Stimulated activated CD4-positive, alpha-beta T cell treated with anti-CD3 and anti-CD28 coated beads, Interleukin-12 subunit alpha, Interleukin-12 subunit beta, amount 100 ng/mL, for 4 hours (primary cell): ENCODE measurements at places on chromosomes 12 and 14.

DNA sequence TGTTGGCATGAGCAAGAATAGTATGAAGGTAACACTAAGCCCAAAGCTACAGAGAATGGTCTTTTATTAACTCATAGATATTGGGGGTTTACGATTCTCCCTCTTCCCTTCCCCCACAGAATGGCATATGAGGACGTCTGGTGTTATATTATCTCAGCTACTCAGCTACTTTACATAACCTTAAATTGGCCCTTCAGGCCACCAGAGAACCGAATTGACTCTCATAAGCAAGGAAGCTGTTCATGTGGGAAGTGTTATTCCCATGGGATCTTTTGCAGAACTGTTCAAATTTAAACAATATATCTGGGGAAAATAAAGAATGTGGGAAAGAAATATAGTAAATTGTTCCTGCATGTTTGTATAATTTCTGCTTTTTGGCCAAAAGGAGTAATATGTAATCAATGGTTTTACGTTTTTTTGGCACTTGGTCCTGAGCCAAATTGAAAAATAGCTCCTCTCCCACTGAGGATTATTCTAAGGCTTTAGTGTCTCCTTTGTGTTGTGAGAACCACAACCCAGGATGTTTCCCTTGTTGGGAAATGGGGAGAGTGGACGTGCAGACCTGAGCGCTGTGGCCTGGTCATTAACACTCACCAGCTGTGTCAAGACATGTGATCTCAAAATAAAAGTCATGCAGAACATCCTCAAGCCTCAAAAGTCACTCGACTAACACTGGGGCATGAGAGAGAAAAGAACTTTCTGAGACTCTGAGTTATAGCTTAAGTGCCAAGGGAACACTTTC, 31.8 kb upstream of the CMAS start:
- DNase-seq = no peak

DNA sequence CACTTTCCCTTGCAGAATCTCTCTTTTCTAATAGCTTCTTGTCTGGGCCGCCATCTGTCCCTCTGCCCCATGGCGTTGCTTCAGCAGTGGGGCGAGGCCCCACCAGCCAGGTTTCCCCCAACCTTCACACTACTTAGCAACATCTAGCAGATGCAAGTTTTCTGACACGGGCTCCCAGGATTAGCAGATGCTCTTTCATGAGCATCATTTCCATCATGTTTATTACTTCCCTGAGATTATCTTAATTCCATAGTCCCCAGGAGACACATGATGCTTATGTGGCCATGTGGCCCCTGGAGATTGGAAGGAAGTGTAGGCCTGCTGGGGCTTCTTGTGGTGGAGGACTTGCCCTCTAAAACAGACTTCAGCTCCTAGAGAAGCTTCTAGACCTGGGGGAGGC, 102.0 kb upstream of the MYL2 start:
- DNase-seq = no peak

DNA sequence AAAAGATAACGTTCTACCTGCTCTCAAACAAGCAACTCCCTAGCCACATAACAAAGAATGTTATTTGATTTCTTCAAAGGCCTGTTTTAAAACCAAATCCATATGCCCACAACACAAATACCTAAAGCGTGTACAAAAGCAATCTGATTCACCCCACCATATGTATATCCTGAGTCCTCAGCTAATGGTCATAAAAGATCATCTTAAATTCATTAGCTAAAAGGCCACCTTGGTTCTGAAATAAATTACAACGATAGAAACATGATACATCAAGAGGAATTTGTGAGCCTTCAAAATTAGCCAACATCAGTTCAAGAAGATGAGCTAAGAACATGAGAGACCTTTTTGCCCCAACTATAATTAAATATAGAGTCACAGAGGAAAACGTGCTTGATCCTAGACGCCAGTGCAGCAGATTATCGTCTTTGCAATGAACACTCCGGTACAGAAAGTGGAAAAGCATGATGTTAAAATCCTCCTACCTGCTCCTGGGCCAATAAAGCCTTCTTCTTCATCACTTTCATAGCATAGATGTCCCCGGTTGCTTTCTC, 20.0 kb downstream of the CIT start:
- no peak for DNase-seq

DNA sequence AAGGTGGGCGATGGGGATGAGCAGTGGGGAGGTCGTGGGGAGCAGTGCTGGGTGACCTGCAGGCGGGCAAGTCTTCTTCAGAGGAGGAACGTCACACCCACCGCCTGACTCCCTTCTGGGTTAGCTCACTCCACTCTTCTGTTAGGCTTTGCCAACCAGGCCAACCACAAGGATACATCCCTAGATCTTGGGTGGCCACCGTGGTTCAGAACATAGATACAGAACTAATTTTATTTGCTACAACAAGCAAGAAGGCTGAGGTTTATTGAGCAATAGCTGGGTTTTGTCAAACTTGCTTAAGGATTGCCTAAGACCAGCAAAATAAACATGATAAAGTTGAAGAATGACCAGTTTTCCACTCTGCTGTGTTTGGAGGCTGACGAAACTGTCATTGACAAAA, 109.4 kb downstream of the DACT1 start:
- no peak for DNase-seq

GRCh38 chr12:67006610-67007009, 262.5 kb upstream of the CAND1 start:
- no peak for DNase-seq

- no peak for DNase-seq
Measured at GRCh38 chr14:23090254-23090636, 4.7 kb downstream of the ACIN1 start.

DNA sequence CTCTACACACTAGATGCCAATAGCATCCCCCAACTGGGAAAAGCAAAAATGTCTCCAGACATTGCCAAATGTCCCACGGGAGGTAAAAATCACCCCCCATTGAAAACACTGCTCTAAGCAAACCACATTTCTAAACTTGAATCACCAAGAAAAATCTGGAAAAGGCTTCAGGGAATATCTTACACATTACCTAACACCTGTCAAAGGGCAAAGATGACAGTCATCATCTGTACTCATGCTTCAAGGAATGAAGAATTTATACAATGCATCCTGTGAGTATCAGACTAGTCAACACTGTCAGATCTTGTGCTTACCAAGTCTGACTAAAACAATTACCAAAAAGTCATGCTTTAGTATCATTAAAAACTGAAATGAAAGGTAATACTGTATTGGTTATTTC, 161.6 kb upstream of the SOX5 start:
- no peak for DNase-seq

DNA sequence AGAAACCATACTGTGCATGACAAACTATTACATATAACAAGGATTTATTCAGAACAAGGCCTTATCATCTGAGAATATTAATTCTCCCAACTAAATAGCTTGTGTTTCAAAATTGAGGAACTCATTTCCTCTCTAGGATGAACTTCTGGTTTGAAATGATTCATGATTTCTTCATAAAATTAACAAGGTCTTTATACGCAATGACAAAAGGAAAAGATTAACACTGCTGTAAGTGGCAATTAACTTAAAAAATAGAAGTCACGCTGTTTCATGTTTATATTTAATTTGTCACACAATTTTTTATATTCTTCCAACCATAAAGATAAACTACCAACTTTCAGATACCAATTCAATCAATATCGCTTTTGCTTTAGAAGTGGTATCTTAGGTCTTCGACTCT, 80.8 kb downstream of the GRIP1 start:
- no peak for DNase-seq

DNA sequence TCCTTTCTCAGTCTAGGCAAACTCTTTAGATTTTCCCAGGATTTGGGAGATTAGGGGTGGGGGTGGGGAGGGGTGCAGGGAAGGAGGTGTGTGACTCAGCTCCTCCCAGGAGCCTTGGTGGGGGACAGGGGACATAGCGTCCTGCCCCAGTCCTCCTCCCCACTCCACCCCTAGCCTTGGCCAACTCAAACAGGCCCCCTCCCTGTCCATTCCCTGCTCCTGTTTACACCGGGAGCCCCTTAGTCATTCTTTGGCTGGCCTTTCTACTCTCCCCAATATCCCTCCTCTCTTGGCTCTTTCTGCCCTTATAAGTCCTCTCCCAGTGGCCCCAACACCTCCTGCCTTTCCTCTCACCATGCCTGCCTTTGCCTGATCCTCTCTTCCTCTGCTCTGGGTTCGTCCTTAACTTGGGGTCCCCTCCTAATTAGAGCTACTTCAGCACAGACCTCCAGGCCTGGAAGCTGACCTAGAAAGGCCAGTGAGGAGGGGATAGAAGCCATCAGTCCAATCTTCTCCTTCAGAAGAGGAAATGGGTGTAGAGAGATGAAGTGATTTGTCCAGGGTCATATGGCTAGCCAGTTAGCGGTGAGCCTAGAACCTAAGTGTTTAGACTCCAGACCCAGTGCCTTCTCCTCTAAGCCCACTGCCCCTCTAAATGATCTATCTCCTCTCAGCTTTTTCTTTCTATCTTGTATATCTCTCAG, 2.3 kb upstream of the ITGA5 start:
- no peak for DNase-seq
